Activated naive CD8-positive, alpha-beta T cell treated with anti-CD3 and anti-CD28 coated beads for 36 hours (primary cell): ENCODE measurements at places on chromosomes 1 and 21.

- no peak for DNase-seq
Measured at GRCh38 chr1:210236386-210236839, 3.8 kb downstream of the SERTAD4 start.

DNA sequence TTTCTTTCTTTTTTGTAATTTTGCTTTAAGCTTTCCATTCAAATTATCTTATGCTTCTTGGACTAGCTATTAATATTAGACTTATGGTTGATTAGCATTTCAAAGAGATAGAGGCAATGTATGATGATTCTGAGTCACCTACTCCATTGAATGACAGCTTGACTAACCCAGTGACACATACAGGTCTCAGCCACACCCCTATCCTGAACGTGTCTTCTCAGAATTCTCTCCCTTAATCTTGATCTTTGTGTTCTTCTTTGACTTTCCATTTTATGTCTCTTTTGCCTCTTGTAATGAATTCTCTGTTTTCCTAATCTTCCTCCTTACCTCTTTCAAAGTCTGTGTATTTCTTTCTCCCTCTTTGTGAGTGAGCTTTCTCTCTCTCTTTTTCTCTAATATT lies 241.1 kb downstream of the PDE4B start:
- no peak for DNase-seq

- no peak for DNase-seq
Measured at GRCh38 chr1:237303929-237304328, 261.9 kb downstream of the RYR2 start.

DNA sequence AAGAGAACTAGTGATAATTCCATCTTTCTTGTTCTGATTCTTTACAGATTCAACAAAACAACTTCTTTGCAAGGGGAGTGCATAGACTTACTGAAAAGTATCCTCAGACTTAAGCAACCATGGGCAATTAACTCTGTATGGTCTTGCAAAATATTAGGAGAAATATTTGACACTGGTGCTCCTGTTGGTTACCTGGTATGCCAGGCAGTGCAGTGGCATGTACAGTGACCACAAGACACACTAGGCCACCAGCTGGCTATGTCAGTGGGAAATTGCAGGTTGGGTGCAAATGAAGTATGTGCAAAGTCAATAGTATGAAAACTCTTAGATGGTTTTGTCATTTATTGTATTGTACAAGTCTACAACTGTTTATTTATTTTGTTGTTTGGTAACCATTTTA lies 34.5 kb downstream of the EPS15 start:
- DNase-seq, result no peak

DNA sequence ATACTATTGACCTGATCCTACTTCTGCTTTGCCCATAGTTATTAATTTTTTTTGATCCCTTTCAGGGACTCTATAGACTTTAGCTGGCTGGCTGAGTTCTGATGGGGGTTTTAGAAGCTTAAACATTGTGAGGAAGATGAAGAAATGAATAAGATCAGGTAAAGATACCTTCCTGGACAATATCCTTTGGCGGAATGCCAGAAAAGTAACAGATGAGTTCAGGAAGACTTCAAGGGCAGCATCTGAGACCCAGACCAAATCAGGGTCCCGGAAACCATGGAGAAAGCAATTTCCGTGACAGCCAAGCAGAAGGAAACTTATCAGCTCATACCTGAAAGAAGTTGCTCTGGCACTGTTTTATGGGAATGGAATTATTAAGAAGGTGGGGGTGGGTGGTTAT lies 100.4 kb downstream of the XCL2 start:
- DNase-seq, result no peak

GRCh38 chr1:99969260-99969728 lies 502 bp upstream of the SLC35A3 start:
- no peak for DNase-seq

DNA sequence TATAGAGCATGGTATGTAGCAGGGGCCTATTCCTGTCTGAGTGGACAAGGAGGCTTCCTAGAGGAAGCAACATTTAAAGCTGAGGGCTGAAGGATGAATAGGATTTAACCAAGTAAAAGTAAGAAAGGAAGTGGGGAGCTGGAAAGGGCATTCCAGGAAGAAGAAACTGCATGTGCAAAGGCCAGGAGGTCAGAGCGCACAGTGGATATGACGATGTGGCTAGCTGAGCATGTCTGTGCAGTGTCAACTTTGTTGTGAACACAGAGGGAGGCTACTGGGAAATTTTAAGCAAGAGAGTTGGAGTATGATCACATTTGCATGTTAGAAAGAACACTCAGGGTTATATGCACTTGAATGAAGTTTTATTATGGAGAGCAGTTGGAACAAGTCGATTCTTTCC lies 28.6 kb upstream of the JUN start:
- no peak for DNase-seq

DNA sequence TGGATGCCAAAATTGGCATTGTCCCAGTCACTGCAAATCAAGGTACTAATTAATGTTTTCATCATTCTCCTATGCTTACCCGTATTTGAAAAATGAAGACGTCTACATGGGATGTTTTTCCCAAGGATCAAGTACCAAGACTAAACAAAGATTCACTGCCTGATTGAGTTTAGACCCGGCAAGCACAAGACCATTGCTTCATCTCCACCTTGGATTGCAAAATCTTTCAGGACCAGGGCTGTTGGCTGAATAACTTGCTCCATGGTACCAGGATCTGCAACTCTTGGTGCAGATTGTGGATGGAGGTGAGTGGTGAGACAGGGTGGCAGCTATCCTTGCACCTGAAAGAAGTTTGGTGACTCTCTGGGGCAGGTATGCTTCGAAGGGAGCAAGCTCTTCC lies 122.5 kb upstream of the ETS2 start:
- DNase-seq, result no peak

DNA sequence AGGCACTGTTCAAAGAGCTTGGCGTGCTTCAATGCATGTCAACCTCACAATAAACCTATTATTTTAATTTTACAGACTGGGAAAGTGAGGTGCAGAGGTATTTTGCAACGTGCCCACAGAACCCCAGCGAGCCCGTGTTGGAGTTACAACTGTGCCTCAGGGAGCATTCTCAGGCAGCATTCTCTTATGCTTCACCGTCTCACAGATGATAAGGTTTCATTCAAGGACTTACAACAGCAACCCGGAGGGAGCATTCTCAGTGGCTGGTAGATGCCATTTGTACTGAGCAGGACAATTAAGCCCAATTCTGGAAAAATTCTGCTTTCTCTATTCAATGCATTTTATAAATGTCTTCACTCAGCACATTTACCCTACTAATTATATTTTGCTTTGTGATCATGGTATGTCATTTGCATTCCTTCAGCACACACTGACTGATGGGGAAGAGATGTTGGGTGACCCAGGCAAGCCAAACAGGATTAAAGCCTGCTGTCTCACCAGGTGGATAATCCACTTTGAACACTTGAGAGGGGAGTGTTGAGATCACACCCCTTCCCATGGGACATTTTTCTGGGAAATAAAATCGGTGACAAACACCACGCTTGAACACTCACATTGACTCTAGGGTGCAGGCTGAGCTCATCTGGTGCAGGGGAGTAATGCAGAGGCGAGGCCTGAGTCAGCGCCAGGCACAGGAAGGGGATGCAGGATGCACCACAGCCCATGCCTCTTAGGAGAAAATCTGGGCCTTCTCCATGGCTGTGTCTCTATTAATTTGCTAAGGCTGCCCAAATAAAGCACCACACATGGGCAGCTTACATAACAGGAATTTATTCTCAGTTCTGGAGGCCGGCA lies 113.9 kb downstream of the CLIC6 start:
- DNase-seq, result no peak

- no peak for DNase-seq
Measured at GRCh38 chr1:167973832-167974231, 37.0 kb upstream of the MPC2 start.

GRCh38 chr1:166972193-166972592 lies 3.1 kb downstream of the ILDR2 start:
- no peak for DNase-seq

DNA sequence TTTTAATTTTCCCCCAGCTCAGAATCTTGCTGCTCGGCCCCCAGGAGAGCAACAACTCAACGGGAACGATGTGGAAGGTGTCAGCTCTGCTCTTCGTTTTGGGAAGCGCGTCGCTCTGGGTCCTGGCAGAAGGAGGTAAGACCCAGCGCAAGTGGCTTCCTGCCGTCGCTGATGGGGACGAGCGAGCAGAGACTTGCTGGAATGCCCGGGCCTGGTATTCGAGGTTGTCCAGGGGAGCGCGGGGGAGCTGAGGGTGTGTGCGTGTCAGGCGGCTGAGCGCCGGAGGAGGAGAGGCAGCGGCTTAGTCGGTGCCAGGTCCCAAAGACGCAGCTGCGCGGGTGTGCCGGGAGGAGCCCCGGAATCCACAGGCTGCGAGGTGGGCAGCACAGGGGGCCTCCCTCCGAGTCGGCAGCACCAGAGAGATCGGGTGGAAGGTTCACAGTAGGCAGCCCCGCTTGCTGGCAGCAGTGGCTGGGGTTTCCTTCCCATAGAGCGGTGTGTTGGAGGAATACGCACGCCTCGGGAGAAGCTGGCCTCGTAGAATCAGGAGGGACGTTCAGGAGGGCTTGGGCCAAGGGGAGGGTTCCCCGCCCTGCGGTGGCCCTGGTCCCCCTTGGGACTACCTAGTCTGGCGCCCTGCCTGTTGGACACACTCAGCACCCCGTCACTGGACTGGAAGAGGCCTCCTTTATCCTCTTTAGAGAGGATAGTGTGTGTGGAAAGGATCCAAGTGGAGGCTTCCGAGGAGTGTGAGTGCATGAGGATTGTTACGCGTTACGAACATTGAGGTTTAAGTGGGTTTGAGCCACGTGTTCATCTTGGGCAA lies 547 bp downstream of the PDPN start:
- no peak for DNase-seq

- no peak for DNase-seq
Measured at GRCh38 chr1:226526801-226527595, 21.6 kb upstream of the STUM start.

- no peak for DNase-seq
Measured at GRCh38 chr1:55775007-55775406, 559.8 kb upstream of the USP24 start.

GRCh38 chr1:4734791-4735190 lies 80.4 kb downstream of the AJAP1 start:
- DNase-seq, result no peak

- DNase-seq, result no peak
Measured at GRCh38 chr1:196677781-196678509, 26.1 kb downstream of the CFH start.

DNA sequence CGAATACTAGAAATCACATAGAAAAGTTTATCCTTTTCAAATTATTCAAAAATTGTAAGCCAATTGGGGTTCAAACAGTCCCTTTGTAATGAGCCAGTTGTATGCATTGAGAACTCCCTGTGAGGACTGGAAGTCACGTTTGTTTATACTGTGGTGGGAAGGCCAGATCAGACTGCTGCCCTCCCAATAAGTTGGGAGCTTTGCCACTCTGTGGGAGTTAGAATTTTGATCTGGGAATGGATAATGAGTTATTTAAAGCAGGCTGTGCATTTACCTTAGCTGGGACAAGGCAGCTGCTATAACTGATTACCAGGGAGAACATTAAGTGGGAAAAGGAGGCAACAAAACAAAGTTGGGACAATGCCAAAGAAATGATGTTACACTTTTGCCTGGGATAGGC lies 178.8 kb downstream of the SDCCAG8 start:
- DNase-seq, result no peak

GRCh38 chr1:56816909-56817308 lies 2.3 kb downstream of the FYB2 start:
- DNase-seq, result no peak

GRCh38 chr1:118982266-118982665 lies 5.9 kb downstream of the TBX15 start:
- DNase-seq, result no peak

GRCh38 chr1:174032671-174033222 lies 10.6 kb upstream of the RC3H1 start:
- DNase-seq, result no peak

GRCh38 chr1:3092530-3092929 lies 23.5 kb downstream of the PRDM16 start:
- no peak for DNase-seq
